Fibroblast of the aortic adventitia (primary cell): ENCODE measurements at places on chromosomes 16 and 17. TPM values are rescaled to one million over a fixed set of nuclear protein-coding genes. Genes with fewer than 3 reads are reported as not detected.

- DNase-seq, result peak; percentile 88
These were observed 8.6 kb downstream of the HIC1 start for GRCh38 chr17:2063261-2064146.

DNA sequence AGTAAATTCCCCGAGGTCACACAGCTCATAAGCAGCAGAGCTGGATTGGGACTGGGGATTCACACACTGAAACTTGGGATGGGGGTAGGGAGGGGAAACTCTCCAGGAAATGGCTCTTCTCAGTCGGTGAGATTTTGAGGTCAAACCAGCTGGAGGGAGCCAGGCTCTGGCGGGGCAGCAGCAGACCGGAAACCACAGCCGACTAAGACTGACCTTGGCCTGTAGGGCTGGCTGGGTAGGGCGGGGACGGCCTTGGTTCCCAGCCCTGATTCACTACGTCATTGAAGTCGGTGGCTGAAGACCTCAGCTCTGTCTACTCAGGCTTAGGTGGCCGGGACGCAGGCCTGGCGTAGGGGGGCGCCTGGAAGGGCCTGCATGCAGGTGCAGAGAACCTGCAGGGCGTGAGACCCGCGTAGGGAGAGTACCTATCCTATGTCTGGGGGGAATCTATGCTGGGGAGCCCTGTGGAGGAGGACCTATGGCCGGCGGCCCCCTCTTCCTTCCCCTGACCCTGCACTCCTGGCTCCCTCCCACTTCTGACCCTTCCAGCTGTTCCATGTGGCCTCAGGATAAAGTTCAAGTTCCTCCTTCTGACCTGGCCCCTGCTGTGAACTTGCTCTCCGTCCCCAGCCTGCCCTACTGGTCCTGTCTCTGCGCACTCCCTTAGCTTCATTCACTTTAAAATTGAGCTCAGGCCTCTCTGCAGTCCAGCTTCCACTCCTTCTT lies 11.9 kb upstream of the SLC4A1 start:
- peak; percentile 79 for DNase-seq

- DNase-seq, result no peak
These were observed 126.3 kb upstream of the HSBP1 start for GRCh38 chr16:83681381-83681956.

- DNase-seq, result no peak
These were observed 40.8 kb downstream of the ARHGAP27 start for GRCh38 chr17:45391918-45392317.

- DNase-seq, result no peak
These were observed 12.0 kb downstream of the APPBP2 start for GRCh38 chr17:60514053-60514452.

The HS3ST3A1 gene
- 8.3 and 9.2 TPM in 2 replicates for total RNA-seq

GRCh38 chr16:46728806-46729205 lies 19.3 kb downstream of the MYLK3 start:
- no peak for DNase-seq

The COPS3 gene
- 62.1 and 124 TPM in 2 replicates for total RNA-seq

GRCh38 chr17:60851181-60851580 lies 173.5 kb downstream of the BCAS3 start:
- no peak for DNase-seq

The PLEKHG4 gene
- 13.3 and 24.3 TPM in 2 replicates for total RNA-seq

GRCh38 chr17:32588982-32589381 lies 102.2 kb downstream of the CDK5R1 start:
- no peak for DNase-seq

DNA sequence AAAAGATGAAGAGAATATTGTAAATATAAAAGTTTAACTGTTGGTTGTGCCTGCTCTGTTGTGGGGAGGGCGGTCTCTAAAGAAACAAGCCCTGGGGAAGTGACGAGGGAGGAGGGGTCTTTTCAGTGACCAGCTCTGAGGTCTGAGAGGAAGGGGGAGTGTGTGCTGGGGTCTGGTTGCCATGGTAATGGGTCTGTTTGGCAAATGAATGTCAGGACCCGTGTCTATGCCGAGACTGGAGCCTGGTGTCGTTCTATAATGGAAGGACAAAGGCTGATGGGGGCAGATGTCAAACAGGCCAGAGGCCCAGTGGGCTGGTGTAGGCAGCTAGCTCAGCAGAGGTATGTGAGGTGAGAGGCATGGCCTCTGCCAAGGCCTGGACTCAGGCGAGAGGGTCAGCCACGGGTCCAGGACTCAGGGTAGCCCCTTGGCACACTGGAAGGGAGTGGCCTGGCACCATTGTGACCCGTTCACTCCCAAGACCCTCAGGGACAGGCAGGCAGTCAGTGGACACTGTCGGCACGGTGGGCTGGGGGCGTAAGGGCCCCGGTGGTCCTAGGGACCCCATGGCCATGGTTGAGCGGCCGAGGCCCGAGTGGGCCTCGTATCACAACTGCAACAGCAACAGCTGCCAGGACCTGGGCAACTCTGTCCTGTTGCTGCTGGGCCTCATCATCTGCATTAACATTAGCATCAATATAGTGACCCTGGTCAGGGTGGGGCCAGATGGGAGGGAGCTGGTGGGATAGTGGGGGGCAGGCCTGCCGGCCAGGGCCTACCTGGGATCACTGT lies at the start of gene SPEM1:
SPEM1 (plus strand) TSS at position 506 of the 792 bp plus-strand sequence; CDS start at position 567, 61 bp downstream.
- DNase-seq, result no peak

GRCh38 chr16:3134338-3135125 lies at the start of gene ZNF213:
ZNF213 (plus strand) TSS chr16:3135029; CDS start chr16:3137281, 2,252 bp downstream.
- DNase-seq, result peak; percentile 97

The KIF18B gene
- 0.08 and 10.8 TPM in 2 replicates for total RNA-seq

DNA sequence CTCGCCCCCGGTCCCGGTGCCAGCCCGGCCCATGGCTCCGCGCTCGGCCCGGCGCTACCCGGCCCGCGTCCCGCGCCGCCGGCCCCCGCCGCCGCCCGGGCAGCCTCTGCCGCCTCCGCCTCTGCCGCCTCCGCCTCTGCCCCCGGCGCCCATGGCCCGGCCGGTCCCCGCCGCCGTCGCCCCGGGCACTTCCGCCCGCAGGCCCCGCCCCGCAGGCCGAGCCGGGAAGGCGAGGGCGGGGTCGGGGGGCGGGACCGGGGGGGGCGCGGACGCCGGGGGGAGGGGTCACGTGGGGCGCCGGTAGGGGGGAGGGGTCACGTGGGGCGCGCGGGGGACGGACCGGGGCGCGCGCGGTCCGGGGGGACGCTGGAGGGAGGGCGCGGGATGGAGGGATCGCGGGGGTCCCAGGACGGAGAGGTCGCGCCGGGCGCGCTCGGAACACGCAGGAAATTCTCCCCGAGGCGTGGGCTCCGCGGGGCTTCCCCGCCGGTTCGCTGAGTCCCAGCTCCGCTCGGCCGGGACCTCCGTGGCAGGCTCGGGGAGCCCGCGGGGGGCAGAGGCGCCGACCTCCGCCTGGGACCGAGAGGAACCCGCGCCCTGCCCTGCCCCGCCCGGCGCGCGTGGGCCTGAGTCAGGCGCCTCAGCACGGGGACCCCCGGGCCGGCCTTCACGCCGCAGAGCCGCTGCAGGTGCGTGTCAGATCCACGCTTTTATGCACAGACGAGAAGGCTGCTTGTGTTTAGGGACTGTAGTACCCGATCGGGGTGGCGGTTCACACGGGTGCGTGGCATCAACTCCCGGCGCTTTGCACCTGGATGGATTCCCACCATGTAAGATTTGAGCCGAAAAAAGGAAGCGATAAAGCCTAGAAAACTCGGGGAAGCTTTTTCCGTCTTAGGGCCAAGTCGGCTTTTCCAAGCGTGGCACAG lies at the start of gene PGAP6:
PGAP6 (minus strand) TSS at position 190 of the 929 bp plus-strand sequence; CDS start at position 33, 157 bp downstream.
- peak; percentile 28 for DNase-seq

The CIITA gene
- total RNA-seq, result 0.74 and 1.3 TPM in 2 replicates

GRCh38 chr17:83174362-83175118 lies 95.1 kb downstream of the METRNL start:
- peak; percentile 63 for DNase-seq

The AATF gene
- total RNA-seq, result 25.1 and 80.8 TPM in 2 replicates

- no peak for DNase-seq
These were observed 43.2 kb upstream of the FA2H start for GRCh38 chr16:74817851-74818250.
